ENCODE measurements at places on chromosomes 12 and 14.

DNA sequence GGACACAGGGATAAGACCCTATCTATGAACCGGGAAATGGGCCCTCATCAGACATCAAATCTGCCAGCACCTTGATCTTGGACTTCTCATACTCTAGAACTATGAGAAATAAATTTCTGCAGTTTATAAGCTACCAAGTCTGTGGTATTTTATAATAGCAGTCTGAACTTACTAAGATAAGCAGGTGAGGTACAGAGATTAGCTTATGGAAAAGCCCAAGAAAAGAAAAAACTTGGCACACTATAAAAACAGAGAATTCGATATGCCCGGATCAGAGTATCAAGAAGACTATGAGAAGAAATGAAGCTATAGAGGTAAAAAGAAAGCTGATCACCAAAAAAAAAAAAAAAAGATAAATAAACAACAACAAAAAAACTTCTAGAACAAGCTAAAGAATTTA is 52.6 kb downstream of the EEA1 start:
- no peak for DNase-seq

DNA sequence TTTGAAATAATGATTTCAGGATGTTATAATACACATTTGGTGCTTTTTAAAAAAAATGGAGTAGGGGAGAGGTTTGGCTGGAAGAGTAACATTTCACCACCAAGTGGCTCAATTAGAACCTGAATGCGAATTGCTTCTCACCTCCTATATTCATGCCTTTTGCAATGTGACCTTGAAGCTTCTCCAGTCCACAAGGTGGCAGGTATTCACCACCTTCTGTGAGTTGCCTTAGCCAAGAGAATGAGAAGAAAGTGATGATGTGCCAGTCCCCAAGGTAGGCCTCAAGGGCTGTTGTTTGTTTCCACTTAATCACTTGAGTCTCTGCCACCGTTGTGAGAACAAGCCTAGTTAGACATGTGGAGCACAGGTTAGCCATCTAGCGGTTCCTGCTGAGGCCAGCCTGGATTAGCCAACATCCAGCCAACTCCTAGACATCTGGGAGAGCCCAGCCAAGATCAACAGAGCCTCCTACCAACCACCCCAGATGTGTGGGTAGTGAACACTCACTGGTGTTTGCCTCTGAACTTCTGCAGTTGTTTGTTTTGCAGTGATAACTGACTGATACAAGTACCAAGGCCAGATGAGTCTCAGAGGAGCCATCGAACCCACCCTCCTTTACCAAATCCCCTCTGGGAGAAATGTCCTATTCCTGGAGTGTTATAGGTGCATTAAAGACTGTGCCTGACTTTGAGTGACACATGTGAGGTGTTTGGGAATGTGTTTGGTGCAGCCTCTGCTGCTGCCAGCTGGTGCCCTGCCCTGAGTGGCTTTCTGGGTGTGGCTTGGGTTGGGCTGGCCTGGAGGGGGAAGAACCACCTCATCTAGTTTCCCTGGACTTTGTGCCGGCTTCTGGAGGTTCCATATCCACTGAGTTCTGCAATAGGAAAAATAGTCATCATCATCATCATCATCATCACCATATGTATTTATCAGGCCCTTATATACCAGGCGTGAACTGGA is 132.5 kb upstream of the RFLNA start:
- no peak for DNase-seq

GRCh38 chr14:100649173-100649519 is 61.9 kb upstream of the BEGAIN start:
- peak; percentile 39 for DNase-seq

GRCh38 chr12:1618489-1618888 is 10.5 kb upstream of the WNT5B start:
- peak; percentile 44 for DNase-seq

- DNase-seq = no peak
These were observed 74.3 kb downstream of the RASSF8 start for GRCh38 chr12:26032719-26033241.

DNA sequence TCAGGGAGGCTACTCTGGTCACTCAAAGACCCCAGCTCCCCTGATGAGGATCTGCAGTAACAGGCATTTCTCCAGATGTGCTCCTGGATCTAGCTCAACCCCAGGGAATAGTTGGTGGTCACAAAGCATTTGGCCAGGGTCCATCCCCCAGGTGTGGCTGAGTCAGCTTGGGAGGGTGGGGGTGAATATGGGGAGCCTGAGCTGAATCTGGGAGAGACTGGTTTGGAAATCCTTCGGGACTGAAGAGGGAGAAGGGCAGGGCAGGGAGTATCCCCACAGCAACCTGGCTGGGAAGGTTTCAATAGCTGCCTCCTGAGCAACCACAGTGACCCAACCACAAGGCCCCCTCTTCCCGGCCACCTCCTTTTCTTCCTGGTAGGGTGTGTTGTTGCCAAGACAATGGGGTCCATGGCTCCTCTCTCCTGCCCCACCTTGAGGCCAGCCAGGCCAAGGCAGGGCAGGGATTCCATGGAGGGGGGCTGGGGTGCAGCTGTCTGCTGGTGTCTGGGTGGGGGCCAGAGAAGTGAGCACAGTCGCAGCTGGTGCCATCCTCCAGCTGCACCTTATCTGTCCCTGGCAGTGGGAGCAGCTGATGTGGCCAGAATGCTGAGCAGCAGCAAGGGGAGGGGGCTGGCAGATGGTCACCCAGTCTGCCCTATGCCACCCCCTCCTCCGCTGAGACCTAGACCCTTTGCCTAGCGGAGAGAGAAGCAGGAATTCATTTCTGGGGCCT is 5.5 kb downstream of the ASIC1 start:
- no peak for DNase-seq

DNA sequence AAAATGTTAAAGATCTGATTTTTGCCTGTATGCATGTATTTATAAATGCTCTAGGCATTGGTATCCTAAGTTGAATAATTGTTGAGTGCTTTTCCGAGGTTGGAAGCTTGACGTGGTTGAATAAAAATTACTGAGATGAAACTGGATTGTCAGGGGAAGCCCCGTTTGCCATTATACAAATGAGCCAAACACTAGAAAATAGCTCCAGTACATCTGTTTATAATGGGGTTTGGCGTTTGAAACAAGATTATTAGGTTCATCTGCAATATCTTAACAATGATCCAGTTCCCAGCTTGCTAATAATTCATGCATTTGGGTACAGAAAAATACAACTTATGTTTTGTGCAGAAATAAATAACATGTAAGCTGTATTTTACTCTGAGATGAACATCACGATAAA is 789.6 kb downstream of the GALC start:
- DNase-seq = no peak

- DNase-seq = peak; percentile 98
These were observed 73.3 kb upstream of the USP44 start for GRCh38 chr12:95624589-95624988.

- no peak for DNase-seq
These were observed 24.3 kb downstream of the SPTSSA start for GRCh38 chr14:34437729-34438080.

DNA sequence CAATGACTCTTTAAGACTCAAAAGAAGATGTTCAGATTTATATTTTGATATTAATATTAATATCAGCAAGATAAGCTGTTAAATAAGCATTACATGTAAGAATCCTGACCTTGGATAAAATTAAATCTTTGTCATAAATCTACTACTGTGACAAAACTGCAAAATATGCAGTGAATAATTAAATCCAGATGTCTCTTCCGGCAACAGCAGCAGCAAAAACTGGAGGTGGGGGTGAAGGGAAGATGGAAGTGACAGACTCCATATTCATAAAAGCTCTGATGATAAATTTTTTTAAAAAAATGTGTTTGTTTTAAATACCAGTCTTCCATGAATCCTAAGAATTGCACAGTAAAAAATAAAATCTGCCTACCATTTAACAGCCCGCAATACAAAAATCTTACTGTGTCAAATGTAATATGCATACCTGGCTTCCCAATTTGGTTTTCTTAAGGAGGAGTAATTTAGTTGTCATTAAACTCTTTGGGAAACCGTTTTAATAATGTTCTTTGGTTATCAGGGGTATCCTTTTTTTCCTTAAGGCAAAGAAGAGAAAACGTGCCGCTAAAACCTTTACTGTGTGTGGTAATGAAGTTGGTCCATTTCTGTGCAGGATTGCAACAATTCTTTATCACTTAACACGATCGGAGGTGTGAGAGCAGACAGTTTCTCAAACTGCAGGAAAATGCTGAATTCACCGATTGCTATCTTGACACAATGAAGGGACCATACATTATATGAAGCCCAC is 478.2 kb downstream of the DIO2 start:
- no peak for DNase-seq

GRCh38 chr14:75295061-75295461 is 16.4 kb downstream of the FOS start:
- DNase-seq = peak; percentile 74

- no peak for DNase-seq
These were observed 1.6 kb upstream of the INF2 start for GRCh38 chr14:104687601-104688504.

DNA sequence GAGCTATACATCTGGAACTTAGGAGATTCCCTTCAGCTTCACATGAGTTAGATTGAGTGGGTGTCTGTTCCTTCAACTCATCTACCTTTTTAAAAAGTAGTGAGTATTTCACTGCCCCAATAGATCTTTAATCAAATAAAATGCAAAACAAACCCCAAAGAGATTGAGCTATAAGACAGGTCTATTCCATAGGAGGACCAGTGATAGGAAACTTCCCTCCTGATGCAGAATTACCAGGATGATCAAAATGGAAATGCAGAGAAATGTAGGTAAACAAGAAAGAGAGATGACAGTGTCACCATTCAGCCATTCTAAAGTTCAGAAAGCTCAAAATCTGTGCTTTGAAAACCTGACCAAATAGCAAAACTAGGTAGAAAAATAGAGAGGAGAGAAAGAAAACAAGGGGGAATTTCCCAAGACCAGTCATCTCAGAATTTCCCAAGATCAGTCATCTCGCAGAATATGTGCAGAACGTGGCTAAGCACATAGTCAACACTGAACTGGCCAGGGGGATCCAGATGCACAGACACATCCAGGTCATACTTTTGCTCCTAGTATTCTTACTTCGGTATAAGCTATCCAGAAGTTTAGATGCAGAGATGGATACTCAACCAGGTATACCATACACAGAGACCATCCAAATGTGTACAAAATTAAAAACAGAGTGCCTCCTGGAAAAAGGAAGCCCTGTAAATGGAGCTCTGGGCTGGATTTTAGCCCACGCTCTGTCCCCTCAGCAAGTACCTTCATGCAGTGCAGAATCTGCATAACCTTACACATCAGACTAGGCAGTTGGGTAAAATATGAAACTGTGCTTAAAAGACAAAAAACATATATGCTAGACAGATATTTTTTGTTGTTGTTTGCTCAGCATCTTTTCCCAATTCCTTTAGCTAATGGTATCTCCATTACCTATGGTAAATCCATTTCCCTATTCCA is 27.4 kb downstream of the SLC41A2 start:
- peak; percentile 29 for DNase-seq

DNA sequence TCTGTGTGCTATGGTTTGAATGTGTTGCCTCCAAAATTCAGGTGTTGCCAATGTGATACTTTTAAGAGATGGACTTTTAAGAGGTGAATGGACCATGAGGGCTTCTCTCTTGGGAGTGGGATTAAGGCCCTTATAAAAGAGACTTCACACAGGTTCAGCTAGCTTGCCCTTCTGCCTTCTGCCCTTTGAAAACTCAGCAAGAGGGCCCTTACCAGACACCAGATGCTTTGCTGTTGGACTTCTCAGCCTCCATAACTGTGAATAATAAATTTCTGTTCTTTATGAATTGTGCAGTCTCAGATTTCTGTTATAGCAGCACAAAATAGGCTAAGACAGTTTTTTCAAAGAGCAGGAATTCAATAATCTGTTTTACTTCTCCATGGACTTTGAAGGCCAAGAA is 86.1 kb downstream of the DIP2B start:
- DNase-seq = no peak

DNA sequence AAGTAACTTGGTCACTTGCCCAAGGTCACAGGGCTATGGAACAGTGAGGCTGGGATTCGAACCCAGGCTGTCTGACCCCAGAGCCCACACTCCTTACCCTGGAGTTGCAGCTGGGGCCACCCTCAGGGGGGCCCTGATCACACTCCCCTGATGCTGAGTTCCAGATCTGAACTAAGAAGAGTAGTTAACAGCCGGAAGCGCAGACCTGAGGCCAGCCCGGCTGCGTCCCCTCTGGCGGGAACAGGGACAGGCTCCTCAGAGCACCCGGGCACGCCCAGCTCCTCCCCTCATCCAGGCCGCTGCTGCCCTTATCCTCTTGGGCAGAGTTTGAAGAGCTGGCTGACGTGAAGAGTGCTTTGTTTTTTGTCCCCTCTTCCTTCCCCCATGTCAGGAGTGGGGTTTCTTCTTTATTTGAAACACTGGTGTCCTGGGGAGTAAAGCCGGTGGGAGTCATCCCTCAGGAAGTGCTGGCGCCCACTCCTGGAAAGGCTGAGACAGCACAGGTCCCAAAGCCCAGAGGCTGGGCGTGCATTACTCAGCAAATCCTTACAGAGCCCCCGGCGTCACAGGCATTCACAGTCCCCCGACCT is 8.7 kb downstream of the PHB2 start:
- peak; percentile 74 for DNase-seq

DNA sequence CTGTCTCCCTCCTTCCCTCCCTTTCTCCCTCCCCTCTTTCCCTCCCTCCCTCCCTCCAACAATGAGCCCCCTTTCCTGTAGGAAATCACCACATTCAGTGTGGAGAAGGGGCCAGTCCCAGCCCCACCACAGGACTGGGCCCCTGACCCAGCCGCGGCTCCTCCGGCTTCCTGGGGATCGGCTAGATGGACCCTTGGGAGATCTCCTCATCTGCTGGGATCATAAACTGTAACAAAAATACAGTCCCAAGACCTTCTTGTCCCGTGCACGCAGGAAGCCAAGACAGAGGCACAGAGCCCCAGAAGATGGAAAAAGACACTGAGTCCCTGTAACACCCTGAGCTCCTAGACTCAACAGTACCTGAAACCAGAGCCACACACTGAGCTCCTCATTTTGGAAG is 23.9 kb downstream of the DIO3 start:
- DNase-seq = no peak

DNA sequence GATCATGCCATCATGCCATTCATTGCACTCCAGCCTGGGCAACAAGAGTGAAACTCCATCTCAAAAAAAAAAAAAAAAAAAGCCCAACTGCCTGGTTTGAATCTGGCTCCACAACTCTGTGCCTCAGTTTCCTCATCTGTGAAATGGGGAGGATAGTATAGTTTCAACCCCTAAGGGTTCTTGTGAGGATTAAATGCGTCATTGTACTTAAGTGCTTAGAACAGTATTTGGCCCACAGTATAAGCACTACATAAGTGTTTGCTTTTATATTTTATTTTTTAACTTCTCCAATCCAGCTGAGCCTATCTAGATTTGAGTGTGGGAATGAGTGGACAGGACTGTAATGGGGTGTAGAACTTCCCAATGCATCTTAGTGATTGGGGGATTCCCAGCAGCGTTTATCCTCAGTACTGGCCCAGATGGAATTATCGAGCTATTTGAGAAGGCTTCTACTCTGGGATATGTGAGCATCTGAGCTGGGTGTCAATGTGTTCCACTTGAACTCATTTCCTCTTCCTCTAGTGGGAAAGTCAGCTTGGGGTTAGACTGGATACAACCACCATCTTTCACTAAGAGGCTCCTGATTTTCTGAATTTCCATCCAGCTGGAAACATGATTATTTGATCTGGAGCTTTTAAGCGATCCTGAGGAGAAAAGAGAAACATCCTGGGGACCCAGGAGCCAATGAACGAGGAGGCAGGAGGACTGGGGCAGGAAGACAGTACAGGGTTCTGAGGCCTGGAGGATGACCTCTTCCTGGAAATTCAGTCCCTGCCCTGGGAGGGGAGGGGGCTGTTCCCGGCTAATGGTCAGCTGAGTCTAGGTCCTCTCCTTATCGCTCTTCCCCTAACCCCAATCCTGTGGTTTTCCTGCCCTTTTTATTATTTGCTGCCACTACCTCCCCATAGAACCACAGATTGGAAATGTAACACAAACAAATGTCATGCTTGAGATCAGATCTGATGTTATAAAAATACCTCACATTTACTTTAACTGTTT is 9.3 kb upstream of the ESPL1 start:
- DNase-seq = peak; percentile 21
